ENCODE measurements at places on chromosomes 13 and 19. TPM values are rescaled to one million over a fixed set of nuclear protein-coding genes. Genes with fewer than 3 reads are reported as not detected.

DNA sequence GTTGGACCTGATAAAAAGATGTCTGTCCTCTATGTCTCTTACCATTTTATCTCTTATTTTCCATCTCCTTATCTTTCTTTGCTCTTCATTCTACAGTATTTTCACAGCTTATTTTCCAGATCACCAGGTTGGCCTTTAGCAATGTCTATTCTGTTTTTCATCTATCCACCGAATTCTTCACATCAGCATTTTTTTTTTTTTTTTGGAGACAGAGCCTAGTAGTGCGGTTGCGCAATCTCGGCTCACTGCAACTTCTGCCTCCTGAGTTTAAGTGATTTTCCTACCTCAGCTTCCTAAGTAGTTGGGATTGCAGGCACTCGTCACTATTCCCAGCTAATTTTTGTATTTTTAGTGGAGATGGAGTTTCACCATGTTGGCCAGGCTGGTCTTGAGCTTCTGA is 49.0 kb downstream of the DNAJC15 start:
- no peaks in the 10 kb centered on the region for H3K27me3 ChIP-seq
- peaks cover 3% of the 10 kb centered on the region for H3K4me1 ChIP-seq
- no peak overlapping the region for H3K4me3 ChIP-seq
- peaks cover 6% of the 10 kb centered on the region for H3K36me3 ChIP-seq
- peak; percentile 67 for DNase-seq

DNA sequence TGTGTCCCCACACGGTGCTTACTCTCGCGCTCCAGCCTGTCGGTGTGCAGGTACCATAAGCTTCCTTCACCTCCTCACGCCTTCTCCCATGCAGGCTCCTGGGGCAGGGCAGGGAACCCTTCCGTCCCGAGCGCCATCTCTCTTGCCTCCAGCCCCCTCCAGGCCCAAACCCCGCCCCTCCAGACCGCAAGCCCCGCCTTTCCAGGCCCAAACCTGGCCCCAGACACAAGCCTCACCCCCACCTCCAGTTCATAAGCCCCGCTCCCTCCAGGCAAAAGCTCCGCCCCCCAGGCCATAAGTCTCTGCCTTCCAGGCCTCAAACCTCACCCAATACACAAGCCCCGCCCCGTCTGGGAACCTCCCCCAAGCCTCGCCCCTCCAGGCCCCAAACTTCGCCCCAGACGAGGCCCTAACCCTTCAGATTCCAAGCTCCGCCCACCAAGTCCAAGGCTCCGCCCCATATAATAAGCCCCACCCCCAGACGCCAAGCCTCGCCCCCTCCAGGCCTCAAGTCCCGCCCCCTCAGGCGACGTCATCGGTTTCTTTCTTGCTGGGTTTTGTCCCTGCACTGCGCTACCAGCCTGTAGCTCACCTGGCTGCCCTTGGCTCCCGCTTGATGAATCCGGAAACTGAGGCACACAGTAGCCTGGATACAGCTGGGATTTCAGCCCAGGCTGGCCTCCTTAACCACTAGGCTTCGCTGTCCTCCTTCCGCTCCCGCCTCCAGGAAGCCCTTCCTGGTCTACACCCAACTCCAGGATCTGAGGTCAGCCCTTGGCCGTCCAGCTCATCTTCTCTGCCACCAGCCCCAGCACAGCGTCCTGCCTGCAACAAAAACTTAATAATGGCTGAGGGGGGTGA is 16.1 kb downstream of the MKNK2 start:
- H3K4me3 ChIP-seq, result no peak overlapping the region
- H3K4me1 ChIP-seq, result peaks cover 31% of the 10 kb centered on the region
- no peaks in the 10 kb centered on the region for H3K27me3 ChIP-seq
- DNase-seq, result peak; percentile 72
- H3K36me3 ChIP-seq, result no peaks in the 10 kb centered on the region
- H3K27ac ChIP-seq, result peak overlapping the region; percentile 98

- no peaks in the 10 kb centered on the region for H3K36me3 ChIP-seq
- H3K27me3 ChIP-seq, result no peaks in the 10 kb centered on the region
- H3K4me3 ChIP-seq, result no peak overlapping the region
- no peak overlapping the region for H3K27ac ChIP-seq
- DNase-seq, result no peak
- no peaks in the 10 kb centered on the region for H3K4me1 ChIP-seq
Observed at GRCh38 chr13:65677906-65678305, 1552.2 kb downstream of the PCDH9 start.

DNA sequence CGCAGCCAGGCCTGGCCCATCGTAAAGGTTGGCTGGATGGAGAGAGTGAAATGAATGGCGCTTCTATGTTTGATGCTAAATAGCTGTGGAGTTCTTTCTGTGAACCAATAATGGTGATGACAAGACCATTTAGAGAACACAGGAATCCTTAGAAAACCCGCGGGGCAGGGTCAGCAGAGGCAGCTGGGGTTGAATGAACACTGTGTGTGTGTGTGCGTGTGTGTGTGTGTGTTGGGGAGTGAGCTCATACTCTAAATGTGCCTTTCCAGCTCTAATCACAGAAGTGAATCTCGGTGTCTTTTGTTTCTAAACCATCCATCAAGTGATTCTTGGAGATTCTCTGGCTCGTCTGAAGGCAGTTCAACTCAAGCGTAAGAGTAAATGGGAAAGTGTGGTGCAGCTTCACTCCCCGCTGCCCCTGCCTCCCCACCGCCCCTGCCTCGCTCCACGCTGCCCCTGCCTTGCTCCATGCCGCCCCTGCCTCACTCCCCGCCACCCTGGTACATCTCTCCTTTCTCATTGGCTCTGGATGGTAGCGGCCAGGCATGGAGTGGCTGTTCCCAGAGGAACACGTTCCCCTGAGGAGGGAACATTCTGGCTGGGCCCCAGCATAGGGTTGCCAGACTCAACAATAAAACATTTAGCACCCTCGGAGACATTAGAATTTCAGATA is 21.2 kb downstream of the TMPRSS9 start:
- DNase-seq, result no peak
- no peak overlapping the region for H3K4me3 ChIP-seq
- H3K4me1 ChIP-seq, result peaks cover 4% of the 10 kb centered on the region
- no peak overlapping the region for H3K27ac ChIP-seq
- H3K27me3 ChIP-seq, result no peaks in the 10 kb centered on the region

NCR1 gene
- total RNA-seq, result not detected

All from adrenal gland (tissue), 19 donors.